ENCODE measurements at places on chromosomes 5 and 9.

DNA sequence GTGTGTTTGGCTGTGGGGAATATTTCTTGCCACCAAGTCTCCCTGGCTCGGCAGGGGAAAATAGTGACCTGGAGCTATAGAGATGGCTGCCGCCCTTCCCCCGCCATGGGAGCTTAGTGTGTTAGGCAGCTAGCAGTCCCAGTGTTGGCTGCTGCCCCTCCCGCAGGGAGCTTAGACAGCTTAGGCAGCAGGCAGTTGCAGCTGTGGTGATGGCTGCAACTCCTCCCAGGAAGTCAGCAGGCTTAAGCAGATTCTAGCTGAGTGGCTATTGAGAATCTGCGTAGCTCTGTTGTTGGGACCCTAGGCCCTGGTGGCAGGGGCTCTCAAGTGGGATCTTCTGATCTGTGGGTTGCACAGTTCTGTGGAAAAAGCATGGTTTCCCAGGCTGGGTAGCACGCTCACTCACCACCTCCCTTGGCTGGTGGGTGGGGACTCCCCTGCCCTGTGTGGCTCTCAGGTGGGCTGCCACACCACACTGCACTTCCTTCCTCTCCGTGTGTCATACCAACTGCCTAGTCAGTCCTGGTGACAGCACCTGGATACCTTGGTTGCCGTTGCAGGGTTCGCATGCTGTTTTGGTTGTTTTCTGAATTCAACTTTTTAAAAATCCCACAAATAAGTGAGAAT lies 9.3 kb downstream of the OR1N2 start:
- DNase-seq: no peak

- DNase-seq: no peak
These were observed 711 bp downstream of the IRX1 start for GRCh38 chr5:3596261-3596825.

GRCh38 chr9:94801681-94802080 lies 75.2 kb downstream of the AOPEP start:
- DNase-seq: no peak

GRCh38 chr5:90613918-90614504 lies 55.4 kb downstream of the ADGRV1 start:
- no peak for DNase-seq

DNA sequence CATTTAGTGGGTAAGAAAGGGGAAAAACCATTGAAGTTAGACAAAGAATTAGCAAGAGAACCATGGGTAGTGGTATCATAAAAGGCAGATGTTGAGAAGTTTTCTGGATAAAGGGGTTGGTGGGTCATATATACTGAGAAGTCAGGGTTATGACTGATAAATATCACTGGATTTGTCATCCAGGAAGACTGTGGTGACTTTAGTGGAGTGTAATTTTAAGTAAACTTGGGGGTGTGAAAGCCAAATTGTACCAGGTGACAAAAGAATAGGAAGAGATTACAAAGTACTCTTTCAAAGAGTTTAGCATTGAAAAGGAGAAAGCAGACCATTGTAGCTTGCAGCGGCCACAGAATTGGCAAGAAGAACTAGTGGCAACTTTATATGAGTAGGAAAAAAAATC lies 315.2 kb upstream of the DMAC1 start:
- DNase-seq: no peak

DNA sequence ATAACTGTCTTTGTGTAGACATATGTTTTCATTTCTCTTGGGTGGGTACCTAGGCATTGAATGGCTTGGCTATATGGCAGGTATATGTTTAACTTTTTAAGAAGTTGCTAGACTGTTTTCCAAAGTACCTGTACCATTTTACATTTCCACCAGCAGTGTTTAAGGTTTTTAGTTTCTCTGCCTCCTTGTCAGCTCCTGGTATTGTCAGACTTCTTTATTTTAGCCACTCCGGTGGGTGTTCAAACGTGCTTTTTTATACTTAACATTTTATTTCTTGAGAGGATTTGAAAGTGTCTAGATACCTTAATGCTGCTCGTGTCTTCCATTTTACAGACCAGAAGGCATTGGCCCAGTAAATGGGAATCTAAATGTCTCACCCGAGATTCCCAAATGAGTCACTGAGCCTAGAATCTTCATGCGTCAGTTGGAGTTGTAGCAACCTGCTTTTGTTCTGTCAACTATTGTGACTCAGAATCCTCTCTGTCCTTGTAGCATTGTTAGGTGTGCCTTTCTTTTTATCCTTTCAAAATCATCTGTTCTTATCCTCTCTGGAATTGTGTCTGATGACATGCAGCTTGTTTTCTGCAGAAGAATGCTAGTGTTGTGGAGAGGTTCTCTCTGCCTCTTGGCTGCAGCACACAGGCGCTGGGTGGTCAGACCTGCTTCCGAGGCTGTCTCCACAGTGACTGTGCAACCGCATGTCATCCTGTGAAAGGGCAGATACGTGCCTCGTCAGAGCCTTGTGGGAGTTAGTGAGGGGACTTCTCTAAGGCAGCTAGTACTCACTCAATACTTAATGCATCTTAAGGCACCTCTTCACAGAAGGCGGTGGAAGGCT lies 291.8 kb downstream of the AOPEP start:
- peak; percentile 80 for DNase-seq

DNA sequence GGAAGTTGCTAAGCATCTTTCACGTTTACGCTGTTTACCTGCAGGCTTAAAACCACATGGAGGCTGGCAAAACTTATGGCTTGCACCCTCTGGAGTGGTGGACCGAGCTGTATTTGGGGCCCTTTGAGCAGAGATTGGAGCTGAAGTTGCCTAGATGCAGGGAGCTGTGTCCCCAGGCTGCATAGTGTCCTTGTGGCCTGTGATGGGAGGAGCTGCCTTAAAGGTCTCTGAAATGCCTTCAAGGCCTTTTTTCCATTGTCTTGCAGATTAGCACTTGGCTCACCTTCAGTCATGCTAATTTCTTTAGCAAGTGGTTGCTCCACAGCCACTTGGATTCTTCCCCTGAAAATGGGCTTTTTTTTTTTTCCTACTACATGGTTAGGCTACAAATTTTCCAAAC lies 81.5 kb upstream of the CHD1 start:
- no peak for DNase-seq

- no peak for DNase-seq
These were observed 3.7 kb downstream of the CLTB start for GRCh38 chr5:176412517-176413254.

DNA sequence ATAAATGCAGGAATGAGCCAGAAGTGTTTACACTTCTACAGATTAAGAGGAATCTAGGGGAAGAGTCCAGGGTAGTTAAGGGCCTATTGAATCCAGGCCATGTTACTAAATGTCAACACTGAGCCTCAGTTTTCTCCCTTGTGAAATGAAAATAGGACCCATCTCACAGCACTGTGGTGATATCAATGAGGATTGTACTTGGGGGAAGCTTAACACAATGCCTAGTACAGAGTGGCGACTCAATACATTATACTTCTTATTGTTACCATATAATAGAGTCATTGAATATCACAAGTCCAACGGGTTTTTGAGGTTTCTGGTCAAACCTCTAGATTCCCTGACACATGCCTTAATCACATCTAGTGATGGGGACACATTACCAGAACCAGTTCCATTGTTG lies 4.6 kb downstream of the TRUB2 start:
- no peak for DNase-seq

DNA sequence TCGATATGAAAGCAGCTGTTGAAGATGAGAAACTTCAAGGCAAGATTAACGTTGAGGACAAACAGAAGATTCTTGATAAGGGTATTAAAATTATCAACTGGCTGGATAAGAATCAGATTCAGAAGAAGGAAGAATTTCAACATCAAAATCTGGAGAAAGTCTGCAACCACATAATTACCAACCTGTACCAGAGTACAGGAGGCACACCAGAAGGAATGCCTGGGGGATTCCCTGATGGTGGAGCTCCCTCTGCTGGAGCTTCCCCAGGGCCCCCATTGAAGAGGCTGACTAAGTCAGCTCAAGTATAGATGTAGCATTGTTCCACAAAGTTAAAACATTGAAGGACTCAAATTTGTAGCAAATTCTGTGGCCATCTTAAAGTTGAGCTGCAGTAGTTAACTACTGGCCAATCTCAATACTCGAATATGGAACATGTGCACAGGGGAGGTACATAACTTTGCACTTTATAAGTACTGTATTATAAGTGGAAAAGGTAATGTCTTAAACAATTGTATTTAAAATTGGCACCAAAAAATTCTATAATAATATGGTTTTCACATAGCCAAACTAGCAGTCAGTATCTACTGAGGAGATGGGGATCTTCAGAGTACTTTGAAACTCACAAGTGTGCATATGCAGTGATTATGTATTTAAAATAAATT lies 237.5 kb downstream of the CHSY3 start:
- DNase-seq: peak; percentile 70

- DNase-seq: no peak
These were observed 38.4 kb downstream of the ZSWIM6 start for GRCh38 chr5:61370506-61370905.

DNA sequence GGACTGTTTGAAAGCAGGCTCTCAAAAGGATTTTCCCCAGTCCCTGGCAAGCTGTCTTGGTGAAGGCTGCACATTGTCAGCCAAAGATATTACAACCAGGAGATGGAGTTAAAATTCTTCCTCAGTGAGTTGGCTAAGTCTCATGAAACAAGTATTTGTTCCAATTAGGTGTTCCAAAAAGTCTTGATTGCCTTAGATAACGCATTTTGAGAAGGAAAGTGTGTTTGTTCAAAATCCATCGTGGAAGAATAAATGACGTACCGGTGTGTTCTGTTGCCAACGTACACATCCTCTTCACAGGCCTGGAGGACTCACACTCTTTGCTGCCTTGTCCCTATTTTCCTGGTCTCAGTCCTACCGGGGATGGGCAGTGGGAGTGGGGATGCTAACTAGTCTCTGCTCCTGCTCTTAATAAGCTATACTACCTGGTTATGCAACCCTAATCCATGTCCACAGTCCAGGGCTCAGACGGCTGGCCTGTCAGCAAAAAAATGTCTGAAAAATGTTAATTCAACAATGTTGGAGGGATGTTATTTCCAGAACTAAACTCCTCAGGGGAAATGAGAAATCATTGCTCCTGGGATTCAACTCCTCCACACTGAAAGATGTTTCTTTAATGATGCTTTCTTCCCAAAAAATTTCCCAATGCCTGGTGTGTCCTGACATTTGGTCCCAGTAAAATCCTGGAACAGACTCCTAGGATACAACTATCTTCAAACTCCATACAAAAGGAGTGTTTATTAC lies 175.3 kb upstream of the KLF9 start:
- DNase-seq: no peak

- DNase-seq: no peak
These were observed 97.6 kb downstream of the TENT4A start for GRCh38 chr5:6810641-6811405.

DNA sequence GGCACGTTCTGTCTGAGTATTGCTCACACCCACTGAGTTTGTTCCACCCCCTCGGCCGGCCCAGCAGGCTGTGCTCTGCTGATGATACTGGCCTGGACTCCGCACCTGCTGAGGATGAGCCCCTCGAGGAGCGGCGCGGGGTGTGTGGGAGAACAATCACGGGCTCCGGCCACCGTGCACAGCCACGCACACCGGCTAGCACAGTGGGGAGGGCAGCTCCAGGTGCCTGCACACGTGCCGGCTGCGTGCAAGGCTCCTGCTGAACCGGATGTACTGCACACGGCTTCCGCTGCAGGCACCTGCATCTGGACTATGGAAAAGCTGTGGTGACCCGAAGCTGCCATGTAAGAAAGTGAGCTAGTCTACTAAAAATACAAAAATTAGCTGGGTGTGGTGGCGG lies 485.2 kb upstream of the CDH9 start:
- no peak for DNase-seq

DNA sequence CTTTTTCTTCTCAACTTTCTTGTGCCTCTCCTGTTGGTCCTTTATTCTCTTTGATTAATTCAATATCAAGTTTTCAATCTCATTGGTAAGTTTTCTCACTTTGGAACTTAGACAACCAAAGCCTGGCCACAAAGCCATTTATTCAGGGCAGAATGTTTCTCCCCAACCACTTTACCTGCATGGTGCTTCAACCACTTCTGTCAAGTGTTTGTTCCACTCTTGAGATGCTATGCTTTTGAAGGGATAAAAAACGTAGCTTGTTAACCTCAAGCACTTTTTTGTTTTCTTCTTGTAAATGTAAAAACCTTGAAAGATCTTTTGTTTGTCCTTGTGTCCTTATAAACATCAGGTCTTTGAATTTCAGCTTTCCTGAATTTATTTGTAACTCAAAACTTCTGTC lies 966.7 kb downstream of the MAT2B start:
- no peak for DNase-seq

GRCh38 chr9:114616684-114617520 lies 5.8 kb downstream of the TMEM268 start:
- DNase-seq: no peak

DNA sequence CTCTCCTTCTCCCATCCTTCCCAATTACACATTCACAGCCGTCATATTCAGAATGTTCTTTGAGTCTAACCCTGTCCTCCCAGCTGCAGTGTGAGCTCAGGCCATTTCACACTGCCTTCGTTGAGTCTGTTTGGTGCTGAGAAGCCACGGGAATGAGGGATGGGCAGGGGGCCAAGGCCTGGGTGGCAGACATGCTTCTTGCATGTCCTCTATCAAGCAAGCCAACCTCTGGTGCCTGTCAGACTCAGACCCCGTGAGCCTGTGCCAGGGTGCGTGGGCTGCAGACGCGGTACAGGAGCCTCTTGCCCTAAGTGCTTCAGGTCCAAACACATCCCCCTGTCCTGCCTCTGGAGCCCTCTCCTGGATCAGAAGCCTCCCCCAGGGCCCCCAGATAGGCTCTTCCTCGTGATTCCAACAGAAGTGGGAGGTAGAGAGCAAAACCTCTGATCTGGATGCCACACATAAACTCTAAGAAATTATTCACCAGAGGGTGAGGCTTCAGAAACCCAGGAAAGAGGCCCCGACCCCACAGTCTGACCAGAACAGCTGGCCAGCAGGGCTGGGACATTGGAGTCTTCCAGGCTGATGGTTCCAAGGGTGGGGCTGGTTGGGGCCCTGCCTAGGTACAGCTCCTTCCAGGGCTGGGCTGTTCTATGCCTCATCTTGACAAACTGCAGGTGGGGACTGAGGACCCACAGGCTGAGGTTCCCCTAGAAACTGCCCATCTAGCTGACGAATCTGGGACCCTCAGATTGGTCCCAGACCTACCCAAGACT lies 46.7 kb upstream of the CDKN2AIPNL start:
- DNase-seq: no peak

GRCh38 chr9:7510199-7510598 lies 289.4 kb downstream of the DMAC1 start:
- DNase-seq: no peak

GRCh38 chr5:32776200-32776599 lies 65.1 kb downstream of the NPR3 start:
- no peak for DNase-seq

DNA sequence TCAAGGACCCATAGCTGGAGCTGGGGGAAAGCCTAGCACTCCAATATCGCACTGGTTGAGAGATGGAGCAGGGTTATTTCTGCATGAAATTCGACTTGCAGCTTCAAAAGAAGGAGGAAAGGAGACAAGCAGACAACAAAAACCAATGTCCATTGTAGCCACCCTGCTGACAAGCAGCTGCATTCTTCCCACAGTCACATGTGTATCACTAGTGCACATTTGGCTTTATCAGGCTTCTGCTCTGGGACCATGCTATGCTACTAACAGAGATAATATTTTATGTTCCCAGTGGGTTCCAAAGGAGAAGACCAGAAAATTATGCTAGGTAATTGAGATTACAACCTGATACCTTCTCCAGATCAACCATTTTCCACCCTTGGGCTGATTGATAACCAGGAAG lies 59.7 kb downstream of the MFAP3 start:
- DNase-seq: no peak

Data from cardiac muscle cell (in vitro differentiated cells and primary cell).